ENCODE measurements at places on chromosomes 11 and 22. TPM values are rescaled to one million over a fixed set of nuclear protein-coding genes. Genes with fewer than 3 reads are reported as not detected.

The IGF2 gene
- total RNA-seq: 0.14 TPM

The ACCS gene
- total RNA-seq: 3.6 TPM

The RCOR2 gene
- 1.8 TPM for total RNA-seq

The CDON gene
- total RNA-seq: 2.3 TPM

The TXNRD2 gene
- 24.2 TPM for total RNA-seq

The MCHR1 gene
- total RNA-seq: 0.28 TPM

The BANF1 gene
- 118 TPM for total RNA-seq

The APOBEC3H gene
- 0.39 TPM for total RNA-seq

The MS4A7 gene
- total RNA-seq: not detected

The CD6 gene
- 0.14 TPM for total RNA-seq

The MYEOV gene
- total RNA-seq: 3.0 TPM

The C11orf86 gene
- not detected for total RNA-seq

The LUZP2 gene
- 0.28 TPM for total RNA-seq

The ACAT1 gene
- 48.3 TPM for total RNA-seq

The ANKK1 gene
- total RNA-seq: 1.4 TPM

The TRIM48 gene
- total RNA-seq: not detected

All from foreskin keratinocyte (primary cell).